Liver (tissue), 10 donors: ENCODE measurements at places on chromosomes 6 and 20.

- no peak for DNase-seq
These were observed 791 bp upstream of the STX11 start for GRCh38 chr6:144149558-144149893.

DNA sequence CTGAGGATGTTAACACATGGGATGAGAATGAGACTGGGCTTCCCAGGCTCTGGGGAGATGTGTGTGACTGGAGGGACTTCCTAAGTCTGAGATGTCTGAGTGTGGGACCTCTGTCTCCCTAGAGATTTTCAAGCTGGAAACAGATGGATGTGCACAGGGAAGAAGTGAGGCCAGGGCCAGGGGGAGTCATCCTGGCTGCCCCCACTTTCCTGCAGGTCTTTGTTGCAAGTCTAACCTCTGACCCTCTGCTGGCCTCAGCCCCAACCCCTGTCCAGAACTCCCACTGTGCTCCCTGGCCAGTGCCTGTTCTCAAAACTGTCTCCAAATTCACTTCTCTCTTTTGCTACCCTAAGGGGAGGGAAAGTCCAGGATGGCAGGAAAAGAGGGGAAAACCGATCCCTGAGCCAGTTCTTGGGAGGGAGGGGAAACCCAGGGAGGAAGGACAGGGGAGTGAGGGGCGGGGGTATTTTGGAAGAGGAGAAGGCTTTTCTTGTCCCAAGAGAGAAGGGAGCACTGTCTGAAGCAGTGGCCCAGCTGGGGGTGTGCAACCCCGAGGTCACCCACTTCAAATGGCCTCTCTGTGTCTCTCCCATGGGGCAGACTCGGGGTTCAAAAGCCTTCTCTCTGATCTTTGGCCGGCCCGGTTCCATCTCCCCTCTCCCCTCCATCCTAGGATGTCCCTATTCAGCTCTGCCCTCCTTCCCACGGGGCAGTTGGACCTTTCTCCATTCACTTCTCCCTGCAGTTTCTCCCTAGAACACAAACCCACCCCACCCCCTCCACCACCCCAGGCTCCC lies 3.1 kb downstream of the PPP1R18 start:
- no peak for DNase-seq

DNA sequence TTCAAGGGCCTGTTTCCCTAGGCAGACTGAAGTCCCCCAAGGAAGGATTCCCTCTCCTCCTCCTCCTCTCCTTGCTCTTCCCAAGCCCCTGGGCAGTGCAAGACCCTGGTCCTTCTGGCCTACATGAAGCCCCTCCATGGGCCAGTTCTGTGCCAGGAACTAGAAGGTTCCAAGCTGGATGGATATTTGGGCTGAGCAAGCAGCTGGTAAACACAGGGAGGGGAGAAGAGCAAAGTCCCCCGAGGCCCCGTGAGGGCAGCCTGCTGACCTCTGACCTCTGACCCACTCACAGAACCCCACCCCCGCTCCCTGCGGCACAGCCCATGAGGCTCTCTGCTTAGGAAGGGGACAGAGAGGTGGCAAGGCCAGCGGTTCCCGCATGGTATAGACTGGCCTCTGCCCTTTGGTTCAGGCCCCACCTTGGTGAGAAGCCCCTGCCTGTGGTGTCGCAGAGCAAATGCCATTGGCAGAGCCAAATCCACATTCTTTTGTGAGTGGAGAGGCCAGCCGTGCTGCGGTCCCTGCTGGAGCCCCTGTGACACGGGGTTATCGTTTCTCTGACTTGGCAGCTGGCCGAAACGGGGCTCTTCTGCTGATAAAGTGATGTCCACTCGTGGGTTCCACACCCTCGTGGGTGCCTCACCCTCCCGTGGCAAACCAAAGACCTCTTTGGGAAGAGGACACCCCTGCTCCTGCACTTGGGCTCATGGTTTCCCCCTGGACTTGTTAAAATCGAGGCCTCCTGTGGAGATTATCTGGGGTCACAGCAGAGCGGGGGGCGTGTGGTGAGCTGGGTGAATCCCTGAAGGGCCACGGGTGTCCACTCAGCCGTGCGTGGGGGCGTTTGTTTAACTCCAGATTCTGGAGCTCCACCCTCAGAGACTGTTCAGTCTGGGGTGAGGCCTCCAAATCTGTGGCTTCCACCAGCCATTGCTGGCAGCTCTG lies 2.1 kb upstream of the CHRNA4 start:
- DNase-seq = peak; percentile 50

DNA sequence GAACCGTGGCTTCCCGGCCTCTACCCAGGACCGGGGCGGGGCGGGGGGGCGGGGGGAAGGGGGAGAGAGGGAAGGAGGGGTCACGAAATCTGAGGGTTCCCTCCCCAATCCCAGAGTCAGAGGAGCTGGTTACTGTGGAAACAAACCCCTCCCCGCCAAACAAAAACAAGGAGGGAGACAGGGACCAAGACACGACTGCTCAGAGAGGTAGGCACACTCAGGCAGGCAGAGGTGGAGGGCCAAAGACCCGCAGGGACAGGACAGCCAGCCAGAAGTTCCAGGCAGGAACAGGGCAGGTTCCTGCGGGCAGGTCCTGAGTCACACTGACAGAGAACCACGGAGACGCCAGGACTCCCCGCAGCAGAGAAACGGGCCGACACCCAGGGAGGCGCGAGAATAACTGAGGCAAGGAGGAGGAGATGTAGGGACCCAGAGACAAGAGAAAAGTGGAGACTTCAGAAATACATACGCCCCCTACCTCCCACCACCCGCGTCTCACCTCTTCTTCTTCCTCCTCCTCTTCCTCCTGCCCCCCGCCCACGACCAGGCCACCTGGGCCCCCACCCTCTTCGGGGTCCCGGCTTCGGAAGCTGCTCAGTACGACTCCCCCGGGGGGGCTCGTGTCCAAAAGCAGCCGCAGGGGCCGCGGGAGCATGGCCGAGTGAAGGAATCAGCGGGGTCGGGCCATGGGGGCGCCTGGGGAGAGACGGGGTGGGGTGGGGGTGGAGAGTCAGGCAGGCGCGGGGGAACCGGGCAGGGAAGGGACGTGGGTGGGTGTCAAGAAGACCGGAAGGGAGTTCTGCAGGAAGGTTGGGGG lies 578 bp downstream of the RGL2 start:
- DNase-seq = peak; percentile 69

GRCh38 chr6:149728499-149729234 lies 10.8 kb upstream of the LATS1 start:
- DNase-seq = peak; percentile 63

DNA sequence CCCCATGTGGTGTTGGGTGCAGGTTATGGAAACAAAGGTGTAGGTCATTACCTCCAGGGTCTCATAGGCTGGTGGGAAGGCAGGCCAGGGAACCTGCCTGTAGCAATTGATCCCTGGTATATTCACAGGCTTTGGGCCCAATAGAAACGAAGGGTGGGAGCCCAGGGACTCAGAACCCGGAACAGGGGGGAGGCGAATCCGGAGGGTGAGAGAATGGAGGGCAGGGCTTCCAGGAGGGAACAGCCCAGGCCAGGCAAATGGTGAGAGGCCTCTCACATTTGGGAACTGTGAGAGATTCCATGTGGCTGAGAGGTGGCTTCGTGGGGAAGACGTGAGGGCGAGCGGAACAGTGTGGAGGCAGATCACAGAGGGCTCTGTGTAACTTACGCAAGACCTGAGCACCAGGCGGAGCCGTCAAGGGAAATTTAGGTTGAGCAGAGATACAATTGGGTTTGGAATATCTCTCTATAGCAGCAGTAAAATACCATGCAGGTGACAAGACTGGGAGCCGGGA lies 267.1 kb downstream of the ERMARD start:
- no peak for DNase-seq

- no peak for DNase-seq
These were observed 1.4 kb upstream of the ENPP3 start for GRCh38 chr6:131635384-131636340.

GRCh38 chr6:73340048-73340447 lies 14.0 kb downstream of the DPPA5 start:
- no peak for DNase-seq

DNA sequence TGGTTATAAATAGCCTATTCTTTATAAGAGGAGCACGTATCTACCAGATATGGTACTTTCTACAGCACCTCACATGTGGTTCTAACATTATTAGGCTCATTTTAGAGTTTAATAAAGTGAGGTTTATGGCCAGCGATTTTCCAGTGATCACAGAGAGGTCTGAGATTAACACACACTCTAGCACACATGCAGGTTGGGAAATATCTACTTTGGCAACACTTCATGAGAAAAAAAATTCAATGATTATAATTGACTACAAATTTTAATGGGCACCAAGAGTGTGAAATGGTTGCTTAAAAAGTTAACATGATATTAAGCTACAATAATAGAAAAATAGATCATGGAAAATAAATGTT lies 693 bp upstream of the KLHL31 start:
- DNase-seq = no peak
